ENCODE measurements at places on chromosomes 3 and 15. TPM values are rescaled to one million over a fixed set of nuclear protein-coding genes. Genes with fewer than 3 reads are reported as not detected.

PDZRN3 gene
- not detected for total RNA-seq

CHRNA7 gene
- total RNA-seq: not detected

CCDC50 gene
- total RNA-seq: 34.1 TPM

PTPN9 gene
- total RNA-seq: 23.6 TPM

LNP1 gene
- total RNA-seq: 2.6 TPM

DNAH1 gene
- 9.9 TPM for total RNA-seq

PTX3 gene
- total RNA-seq: not detected

CMTM7 gene
- total RNA-seq: 46.3 TPM

MORC1 gene
- not detected for total RNA-seq

TMEM207 gene
- not detected for total RNA-seq

DVL3 gene
- 49.0 TPM for total RNA-seq

ITIH3 gene
- not detected for total RNA-seq

Data from activated CD4-positive, alpha-beta T cell treated with anti-CD3 and anti-CD28 coated beads, Interleukin-2, amount 10 ng/mL, durations not matched to agents 24 days and 14 days (primary cell).